Activated T-helper 1 cell treated with anti-CD3 and anti-CD28 coated beads, Interleukin-12 subunit alpha, Interleukin-12 subunit beta, Interleukin-2, Interleukin-4 antibody, amounts not matched to agents 30 ng/mL and 10 ng/mL and 1 ng/mL, durations not matched to agents 14 hours and 24 hours and 36 hours (primary cell): ENCODE measurements at places on chromosomes 7 and 10. TPM values are rescaled to one million over a fixed set of nuclear protein-coding genes. Genes with fewer than 3 reads are reported as not detected.

Gene ZMIZ2
- 123 and 129 TPM in 2 replicates for total RNA-seq

Gene NPY
- total RNA-seq, result not detected in 2 replicates

Gene FRMPD2
- total RNA-seq, result not detected in 2 replicates

Gene LLCFC1
- not detected in 2 replicates for total RNA-seq

Gene CYP2C19
- not detected in 2 replicates for total RNA-seq

Gene INA
- 1.5 TPM in 2 replicates for total RNA-seq

Gene LARP4B
- total RNA-seq, result 172 and 174 TPM in 2 replicates

GRCh38 chr10:72889391-72889831 is 4.1 kb upstream of the OIT3 start:
- peaks cover 2% of the 10 kb centered on the region for H3K27me3 ChIP-seq
- H3K36me3 ChIP-seq, result peaks cover 8% of the 10 kb centered on the region
- peaks cover 8% of the 10 kb centered on the region for H3K4me1 ChIP-seq
- no peak overlapping the region for H3K27ac ChIP-seq
- no peak for DNase-seq
- no peak overlapping the region for H3K4me3 ChIP-seq

DNA sequence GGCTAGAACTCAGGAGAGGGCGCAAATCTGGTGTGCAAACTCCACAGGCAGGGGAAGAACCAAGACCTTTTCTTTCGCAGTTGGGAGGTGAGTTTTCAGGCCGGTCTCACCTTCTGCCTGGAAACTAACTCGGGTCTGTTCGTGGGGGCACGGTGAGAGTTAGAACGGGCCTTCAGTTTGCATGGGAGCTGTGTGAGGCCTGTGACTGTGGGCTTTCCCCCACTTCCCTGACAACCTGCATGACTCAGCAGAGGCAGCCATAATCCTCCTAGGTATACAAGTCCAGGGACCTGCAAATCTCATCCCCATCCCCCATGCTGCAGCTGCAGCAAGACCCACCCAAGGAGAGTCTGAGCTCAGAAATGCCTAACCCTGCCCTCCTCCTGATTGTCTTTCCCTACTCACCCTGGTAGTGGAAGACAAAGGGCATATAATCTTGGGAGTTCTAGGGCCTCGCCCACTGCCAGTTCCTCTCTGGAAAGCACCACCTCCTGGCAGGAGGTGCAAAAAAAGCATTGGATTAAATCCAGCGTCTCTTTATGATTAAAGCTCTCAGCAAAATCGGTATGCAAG is 194.9 kb upstream of the ETV1 start:
- H3K27me3 ChIP-seq, result no peaks in the 10 kb centered on the region
- no peak for DNase-seq
- H3K36me3 ChIP-seq, result no peaks in the 10 kb centered on the region
- no peak overlapping the region for H3K4me3 ChIP-seq
- no peaks in the 10 kb centered on the region for H3K4me1 ChIP-seq

DNA sequence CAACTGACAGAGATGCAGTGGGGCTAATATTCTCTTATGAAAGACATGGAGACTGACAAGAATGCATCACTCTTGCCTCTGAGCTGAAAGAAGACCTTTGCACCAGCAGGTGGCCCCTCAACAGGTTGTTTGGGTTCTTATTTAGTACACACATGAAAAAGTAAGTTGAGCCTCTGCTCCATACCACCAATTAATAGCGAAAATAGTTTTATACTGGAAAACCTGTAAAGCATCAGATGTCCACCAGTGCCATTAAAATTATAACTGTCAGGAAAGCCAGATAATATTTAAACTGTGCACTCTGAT is 26.3 kb upstream of the FAM13C start:
- H3K4me1 ChIP-seq, result no peaks in the 10 kb centered on the region
- H3K27me3 ChIP-seq, result no peaks in the 10 kb centered on the region
- no peak overlapping the region for H3K4me3 ChIP-seq
- no peak for DNase-seq
- no peak overlapping the region for H3K27ac ChIP-seq
- no peaks in the 10 kb centered on the region for H3K36me3 ChIP-seq

DNA sequence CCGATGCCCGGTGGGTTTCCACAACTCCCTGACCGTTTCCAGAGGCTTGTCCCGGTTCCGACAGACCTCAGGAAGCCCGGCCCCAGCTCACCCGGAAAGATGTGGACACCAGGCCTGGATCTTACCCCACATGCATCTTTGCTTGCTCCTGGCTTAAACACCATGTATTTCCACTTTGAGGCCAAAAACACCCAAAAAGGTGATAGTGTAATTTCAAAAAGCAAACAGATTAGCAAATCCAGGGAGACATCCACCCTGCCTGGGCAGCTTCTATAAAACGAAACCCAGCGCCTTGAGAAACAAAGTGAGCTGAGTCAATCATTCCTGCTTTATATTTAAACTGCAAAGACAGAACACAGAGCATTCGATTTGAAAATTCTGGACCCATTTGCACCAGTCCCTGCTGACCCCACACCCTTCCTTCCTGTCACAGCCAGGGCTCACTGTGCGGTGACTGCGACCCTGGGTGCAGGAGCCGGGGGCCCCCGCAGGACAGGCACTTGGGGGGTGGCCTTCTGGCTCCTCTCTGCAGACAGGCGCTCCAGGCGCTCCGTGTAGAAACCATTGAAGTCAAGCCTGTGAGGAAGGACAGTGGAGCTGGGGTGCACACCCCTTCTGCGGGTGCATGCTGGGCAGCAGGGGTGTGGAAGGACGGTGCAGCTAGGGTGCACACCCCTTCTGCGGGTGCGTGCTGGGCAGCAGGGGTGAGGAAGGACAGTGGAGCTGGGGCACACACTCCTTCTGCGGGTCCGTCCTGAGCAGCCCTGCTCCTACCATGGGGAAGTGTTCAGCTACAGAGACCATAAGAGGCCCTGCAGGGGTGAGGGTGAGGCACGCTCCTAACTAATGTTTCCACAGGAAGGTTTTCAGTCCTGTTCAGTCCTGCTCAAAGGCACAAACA is 2.9 kb upstream of the ADAM8 start:
- no peak for DNase-seq
- peaks cover 20% of the 10 kb centered on the region for H3K36me3 ChIP-seq
- no peaks in the 10 kb centered on the region for H3K27me3 ChIP-seq

DNA sequence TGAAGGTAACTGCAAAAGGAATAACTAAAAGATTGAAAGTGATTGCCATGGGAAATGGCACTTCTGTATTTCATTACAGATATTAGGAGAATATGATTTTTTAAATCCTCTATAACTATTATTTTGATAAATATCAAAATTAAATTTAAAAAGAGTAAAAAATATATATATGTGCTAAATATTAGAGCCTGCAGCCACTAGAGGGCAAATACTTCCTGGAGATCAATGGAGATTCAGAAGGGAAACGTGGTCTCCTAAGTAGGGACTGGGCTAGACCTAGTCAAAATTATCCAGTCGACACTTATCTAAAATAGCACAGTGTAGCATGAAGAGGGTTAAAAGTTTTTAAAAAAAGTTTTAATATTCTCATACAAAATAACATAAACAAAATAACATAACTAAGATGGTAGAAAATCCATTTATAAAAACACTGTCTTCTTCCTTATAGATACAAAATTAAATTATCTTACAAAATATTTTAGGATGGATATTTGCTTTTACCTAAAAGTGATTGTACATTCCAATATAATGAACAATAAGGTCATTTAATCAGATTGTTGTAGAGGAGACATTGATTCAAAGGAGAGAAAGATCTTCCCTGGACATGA is 434.3 kb downstream of the MDFIC start:
- no peak for DNase-seq
- H3K4me1 ChIP-seq, result no peaks in the 10 kb centered on the region
- H3K4me3 ChIP-seq, result no peak overlapping the region
- H3K36me3 ChIP-seq, result no peaks in the 10 kb centered on the region
- no peak overlapping the region for H3K27ac ChIP-seq

DNA sequence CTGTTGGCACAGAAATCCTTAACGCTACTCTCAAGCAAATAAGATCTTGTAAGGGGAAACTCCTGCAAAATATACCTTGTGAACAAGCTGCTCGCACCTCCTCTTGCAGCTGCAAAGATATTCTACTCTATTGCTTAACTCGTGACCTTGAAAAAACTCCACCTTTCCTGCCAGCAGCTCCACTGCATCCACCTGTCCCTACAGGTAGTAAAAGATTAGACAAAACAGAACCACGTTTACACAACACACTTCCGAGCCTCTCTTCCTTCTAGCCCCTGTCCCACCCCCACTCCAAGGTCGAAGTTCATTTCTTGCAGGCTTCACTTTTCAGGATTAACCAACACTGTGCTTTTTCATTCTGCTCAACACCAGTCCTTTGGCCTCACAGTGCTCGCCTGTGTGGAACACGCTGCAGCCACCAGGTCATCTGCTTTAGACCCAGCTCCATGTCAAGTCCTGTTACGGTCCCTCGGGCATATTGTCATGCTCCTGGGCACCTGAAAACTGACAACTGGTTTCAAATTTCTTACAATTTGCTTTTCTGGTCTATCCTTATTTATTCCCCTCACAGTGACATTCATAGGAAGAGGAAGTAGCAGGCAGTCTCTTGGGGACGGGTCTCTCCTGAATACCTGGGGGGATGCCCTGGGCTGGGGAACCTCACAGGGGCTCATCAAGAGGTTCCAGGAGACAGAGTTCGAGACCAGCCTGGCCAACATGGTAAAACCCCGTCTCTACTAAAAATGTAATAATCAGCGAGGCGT is 165.8 kb upstream of the KLF14 start:
- no peaks in the 10 kb centered on the region for H3K27me3 ChIP-seq
- DNase-seq, result no peak
- peak overlapping the region; percentile 59 for H3K27ac ChIP-seq
- H3K36me3 ChIP-seq, result peaks cover 63% of the 10 kb centered on the region
- H3K4me3 ChIP-seq, result no peak overlapping the region

GRCh38 chr10:8050556-8051108 is 3.9 kb upstream of the GATA3 start:
- H3K36me3 ChIP-seq, result peaks cover 6% of the 10 kb centered on the region
- peak overlapping the region; percentile 79 for H3K27ac ChIP-seq
- H3K4me3 ChIP-seq, result peak overlapping the region; percentile 81

GRCh38 chr7:30971840-30972563 is 8.2 kb downstream of the GHRHR start:
- H3K27me3 ChIP-seq, result peaks cover 10% of the 10 kb centered on the region
- H3K4me3 ChIP-seq, result no peak overlapping the region
- H3K36me3 ChIP-seq, result no peaks in the 10 kb centered on the region
- H3K27ac ChIP-seq, result no peak overlapping the region
- H3K4me1 ChIP-seq, result peaks cover 16% of the 10 kb centered on the region

- H3K4me1 ChIP-seq, result peaks cover 33% of the 10 kb centered on the region
- H3K27me3 ChIP-seq, result no peaks in the 10 kb centered on the region
- no peak for DNase-seq
- no peak overlapping the region for H3K4me3 ChIP-seq
Observed at GRCh38 chr7:142471820-142472219, 214.0 kb upstream of the PRSS58 start.

GRCh38 chr7:922334-923107 is 32.0 kb downstream of the ADAP1 start:
- H3K36me3 ChIP-seq, result peaks cover 8% of the 10 kb centered on the region
- no peak for DNase-seq
- H3K27ac ChIP-seq, result peak overlapping the region; percentile 94
- peaks cover 19% of the 10 kb centered on the region for H3K4me1 ChIP-seq
- peaks cover 4% of the 10 kb centered on the region for H3K27me3 ChIP-seq
- peak overlapping the region; percentile 81 for H3K4me3 ChIP-seq

DNA sequence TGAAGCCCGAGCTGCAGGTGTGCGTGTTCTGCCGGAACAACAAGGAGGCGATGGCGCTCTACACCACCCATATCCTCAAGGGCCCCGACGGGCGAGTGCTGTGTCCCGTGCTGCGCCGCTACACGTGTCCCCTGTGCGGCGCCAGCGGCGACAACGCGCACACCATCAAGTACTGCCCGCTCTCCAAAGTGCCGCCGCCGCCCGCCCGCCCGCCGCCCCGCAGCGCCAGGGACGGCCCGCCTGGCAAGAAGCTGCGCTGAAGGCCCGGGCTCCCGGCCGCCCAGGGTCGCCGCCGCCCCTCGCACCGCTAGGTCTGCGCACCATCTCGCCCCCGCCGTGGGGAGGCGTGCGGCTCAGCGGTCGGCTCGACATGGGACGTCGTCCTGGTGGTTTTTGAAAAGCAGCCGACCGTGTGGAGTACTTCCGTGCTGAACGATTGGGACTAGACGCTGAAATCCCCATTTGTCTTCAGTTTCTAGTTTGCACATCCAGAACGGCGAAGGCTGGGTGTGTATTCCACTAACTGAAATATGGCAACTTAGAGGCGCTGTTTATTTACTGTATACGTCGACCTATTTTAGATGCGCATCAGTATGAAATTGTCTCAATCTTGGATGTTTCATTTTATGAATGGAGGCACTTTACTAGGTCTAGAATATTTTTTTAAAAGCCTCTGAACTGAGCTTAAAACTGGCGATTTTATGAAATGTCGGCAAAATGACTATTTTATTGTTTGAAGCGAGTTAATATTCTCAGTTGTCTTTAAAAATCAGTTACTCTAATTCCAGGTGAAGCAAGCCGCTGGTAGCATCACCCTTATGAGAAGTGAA is 1.1 kb downstream of the NANOS1 start:
- H3K27ac ChIP-seq, result peak overlapping the region; percentile 40
- H3K4me3 ChIP-seq, result peak overlapping the region; percentile 73
- peaks cover 7% of the 10 kb centered on the region for H3K27me3 ChIP-seq
- peaks cover 25% of the 10 kb centered on the region for H3K36me3 ChIP-seq
- peaks cover 25% of the 10 kb centered on the region for H3K4me1 ChIP-seq
